Activated CD4-positive, CD25-positive, alpha-beta regulatory T cell treated with anti-CD3 and anti-CD28 coated beads, Interleukin-2, amount 50 U/mL, for 24 hours (primary cell): ENCODE measurements at places on chromosomes 6 and 20.

DNA sequence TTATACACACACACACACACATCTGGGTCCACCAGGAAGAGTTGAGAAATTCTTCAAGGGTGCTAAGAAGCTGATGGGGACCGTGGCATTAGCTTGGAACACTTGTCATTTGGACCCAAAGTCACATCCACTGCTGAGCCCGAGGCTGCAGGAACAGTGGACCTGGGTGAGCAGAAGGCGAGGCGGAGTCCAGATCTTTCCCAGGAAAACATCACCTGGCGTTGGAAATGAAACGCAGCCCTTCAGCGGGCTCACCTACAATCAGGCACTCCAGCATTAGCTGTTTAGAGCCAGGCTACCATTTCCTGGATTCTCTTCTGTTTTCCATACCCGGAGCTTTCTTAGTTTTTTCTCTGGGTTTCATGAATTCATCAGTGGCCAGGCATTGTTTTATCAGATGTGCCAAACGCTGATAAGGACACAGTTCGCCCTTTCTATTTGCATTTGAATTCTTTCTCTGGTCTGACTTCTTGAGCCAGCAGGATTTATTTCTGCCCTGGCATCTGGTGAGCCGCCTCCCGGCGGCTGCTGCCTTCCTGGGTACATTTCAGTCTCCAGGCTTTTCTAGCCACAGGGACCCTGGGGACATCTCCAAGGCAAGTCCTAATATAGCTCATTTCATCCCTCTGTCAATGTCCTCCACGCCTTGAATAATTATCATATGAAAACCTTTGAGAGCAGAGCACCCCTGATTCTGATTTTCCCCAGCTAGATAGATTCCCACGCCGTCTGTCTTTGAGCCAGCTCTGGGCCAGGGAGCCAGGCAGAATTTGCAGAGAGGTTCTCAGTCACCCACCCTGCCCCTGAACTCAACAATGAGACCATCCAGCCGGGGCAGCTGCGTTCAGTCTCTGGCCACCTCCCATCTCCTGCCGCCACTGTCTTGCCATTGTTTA lies 170.9 kb downstream of the TTLL2 start:
- no peak for ATAC-seq

DNA sequence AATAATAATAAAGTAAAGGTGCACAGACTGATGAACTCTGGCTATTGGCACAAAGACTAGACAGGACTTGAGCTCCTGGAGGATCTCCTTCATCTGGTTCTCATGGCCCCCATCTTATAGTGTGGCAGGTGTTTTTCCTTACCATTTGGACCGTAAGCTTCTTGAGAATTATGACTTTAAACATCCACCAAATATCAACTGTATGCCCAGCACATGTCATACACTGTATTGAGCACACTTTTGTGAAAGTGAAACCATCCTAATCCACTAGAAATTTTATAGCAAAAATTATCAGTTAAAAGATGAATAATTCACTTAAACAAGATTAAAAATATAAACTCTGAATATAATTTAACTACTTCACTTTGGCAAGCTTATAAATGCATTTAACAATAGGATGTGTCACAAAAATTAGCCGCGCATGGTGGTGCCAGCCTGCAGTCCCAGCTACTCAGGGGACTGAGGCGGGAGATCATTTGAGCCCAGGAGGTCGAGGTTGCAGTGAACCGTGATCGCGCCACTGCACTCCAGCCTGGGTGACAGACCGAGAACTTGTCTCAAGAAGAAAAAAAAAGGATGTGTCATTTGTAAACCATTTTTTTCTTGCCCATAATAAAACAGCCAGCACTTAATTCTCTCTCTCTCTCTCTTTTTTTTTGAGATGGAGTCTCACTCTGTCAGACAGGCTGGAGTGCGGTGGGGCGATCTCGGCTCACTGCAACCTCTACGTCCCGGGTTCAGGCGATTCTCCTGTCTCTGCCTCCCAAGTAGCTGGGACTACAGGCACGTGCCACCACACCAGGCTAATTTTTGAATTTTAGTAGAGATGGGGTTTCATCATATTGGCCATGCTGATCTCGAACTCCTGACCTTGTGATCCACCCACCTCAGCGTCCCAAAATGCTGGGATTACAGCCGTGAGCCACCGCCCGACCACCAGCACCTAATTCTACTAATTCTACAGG lies 9.1 kb downstream of the HIVEP2 start:
- ATAC-seq, result peak; percentile 39

- no peak for ATAC-seq
These were observed 1.6 kb downstream of the CEP43 start for GRCh38 chr6:167000759-167001158.

DNA sequence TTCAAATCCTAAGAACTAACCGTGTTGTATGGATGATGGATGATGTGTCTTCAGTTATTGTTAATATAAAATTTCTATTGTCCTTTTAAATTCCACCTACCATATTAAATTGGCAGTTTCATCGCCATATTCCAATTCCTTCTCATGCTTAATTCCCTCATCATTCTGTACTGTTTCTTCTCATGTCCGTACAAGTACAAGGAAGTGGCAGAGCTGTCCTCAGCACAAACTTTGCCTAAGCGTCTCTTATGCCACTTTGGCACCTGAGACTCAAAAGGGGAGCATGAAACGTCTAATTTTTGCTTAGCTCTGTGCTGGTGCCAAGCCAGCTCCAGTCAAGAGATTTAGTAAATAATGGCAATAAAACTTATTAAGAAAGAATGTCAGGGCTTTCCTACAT lies 158.2 kb upstream of the LAMA2 start:
- ATAC-seq, result no peak

DNA sequence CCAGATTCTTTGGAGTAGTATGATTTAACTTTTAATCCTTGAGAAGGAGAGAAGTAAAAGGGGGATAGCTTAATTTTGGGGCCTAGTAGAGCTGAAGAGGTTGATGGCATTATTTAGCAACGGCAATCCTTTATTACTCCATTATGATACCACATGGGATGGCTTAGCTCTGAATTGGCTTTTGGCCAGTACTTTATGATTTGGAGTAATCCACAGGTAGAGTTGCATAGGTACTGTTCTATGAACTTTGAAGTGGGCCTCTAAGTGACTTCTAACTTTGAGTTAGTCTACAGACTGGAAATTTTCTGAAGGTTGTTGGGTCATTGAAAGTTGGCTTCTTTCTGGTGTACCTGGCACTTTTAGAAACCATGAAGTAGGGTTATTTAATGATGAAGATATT lies 11.6 kb downstream of the YWHAB start:
- no peak for ATAC-seq

DNA sequence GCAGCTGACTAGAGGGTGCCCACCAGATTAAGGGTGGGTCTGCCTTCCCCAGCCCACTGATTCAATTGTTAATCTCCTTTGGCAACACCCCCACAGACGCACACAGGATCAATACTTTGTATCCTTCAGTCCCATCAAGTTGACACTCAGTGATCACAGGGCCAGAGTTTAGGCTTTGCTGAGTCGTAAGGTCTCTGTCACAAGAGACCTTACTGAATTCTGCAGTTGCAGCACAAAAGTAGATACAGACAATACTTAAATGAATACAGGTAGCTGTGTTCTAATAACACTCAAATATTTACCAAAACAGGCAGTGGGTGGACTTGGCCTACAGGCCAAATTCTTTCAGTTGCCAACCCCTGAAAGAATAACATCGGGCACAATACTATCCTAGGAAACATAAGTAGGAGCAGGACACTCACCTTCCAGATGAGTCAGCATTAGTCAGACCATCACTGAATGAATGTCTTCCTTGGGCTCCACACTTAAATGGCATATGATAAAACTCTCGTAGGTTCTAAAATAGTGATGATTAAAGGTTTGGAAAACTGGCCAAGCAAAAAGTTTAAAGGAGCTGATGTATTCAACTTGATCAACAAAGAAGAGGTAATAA lies 190.0 kb downstream of the UBE3D start:
- ATAC-seq, result no peak

GRCh38 chr20:2693286-2694007 lies 867 bp downstream of the EBF4 start:
- ATAC-seq, result peak; percentile 36

DNA sequence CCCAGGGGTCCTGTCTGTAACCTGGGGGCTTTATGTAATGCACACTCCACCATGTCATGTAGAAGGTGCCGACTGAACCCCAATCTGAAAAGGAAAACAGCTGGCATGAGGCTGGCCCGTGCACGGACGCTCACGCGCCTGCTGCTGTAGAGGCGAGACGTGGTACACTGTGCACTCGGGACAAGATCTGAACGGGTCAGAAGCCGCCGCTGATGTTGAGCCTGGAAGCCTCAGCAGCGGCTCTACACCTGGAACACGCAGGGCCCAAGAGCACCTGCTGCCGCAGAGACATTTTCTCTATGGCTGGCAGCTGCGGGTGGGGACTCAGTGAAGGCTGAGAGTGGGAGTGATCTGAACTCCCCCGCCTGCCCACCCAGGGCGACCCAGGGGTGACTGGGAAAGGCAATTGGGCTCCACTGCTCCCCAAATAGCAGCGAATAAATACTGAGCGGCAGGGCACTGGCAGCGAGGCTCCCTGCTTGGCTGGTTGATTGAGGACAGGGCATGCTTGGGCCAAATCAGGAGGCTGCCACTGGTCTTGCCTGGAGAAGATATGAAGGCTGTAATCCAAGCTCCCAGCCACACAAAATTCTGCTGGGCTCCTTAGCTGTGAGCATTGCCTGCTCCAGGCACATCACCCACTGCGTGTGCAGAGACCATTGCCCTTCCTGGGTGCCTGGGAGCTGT lies 2.5 kb upstream of the OGFR start:
- no peak for ATAC-seq

DNA sequence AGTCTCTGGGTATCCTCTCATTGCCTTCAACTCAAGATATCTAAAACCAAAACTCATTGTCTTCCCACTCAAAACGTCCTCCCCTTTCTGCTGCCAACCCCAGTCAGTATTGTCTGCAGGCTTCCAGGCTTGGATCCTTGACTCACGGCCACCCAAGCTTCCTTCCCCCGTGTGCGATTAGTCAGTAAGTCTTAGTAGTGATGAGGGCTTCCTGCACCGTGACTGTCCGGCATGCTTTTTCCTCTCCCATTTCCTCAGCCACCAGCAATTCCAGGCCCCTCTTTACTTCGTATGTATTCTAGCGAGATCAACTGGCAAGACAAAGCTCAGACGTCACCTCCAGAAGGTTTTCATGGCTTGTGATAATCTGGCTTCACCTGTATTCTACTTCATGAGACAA lies 88.6 kb upstream of the DUSP22 start:
- no peak for ATAC-seq
